ENCODE measurements at places on chromosomes 16 and 17. TPM values are rescaled to one million over a fixed set of nuclear protein-coding genes. Genes with fewer than 3 reads are reported as not detected.

RABEP2 gene
- 27.4 TPM for total RNA-seq

SYCE1L gene
- 0.09 TPM for total RNA-seq

PIK3R6 gene
- 0.16 TPM for total RNA-seq

PPP1R1B gene
- 4.1 TPM for total RNA-seq

GEMIN4 gene
- 21.3 TPM for total RNA-seq

OSGIN1 gene
- 6.6 TPM for total RNA-seq

KRTAP1-5 gene
- not detected for total RNA-seq

- no peak for DNase-seq
These were observed 2.0 kb downstream of the WSB1 start for GRCh38 chr17:27295945-27296344.

- no peak for DNase-seq
These were observed 1965.9 kb downstream of the TP53TG3F start for GRCh38 chr16:35425270-35425669.

GRCh38 chr17:82121660-82122629 is 23.9 kb upstream of the FASN start:
- DNase-seq: no peak

- peak; percentile 52 for DNase-seq
These were observed 10.2 kb downstream of the EEF2K start for GRCh38 chr16:22216191-22216831.

GRCh38 chr17:7807206-7807605 is 26.8 kb upstream of the KDM6B start:
- no peak for DNase-seq

DNA sequence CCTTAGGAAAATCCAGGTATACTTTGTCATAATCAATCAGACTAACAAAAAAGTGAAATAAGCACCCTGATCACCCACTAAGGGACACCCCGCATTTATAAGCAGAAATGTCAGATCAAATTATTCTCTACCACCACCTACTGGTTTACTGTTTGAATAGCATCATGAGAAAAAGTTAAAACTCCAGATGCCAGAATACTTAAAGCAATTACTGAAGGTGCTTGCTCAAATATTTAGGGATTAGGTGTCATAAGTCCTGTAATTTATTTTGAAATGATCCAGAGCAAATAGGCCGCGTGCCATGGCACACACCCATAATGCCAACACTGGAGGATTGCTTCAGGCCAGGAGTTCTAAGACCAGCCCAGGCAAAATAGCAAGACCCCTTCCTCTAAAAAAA is 2.3 kb downstream of the TOP2A start:
- peak; percentile 76 for DNase-seq

GRCh38 chr16:4385066-4385788 is 13.6 kb downstream of the VASN start:
- DNase-seq: no peak

GRCh38 chr17:68924793-68925720 is 30.1 kb downstream of the ABCA8 start:
- no peak for DNase-seq

All from fibroblast of the aortic adventitia (primary cell).